H1 (cell line): ENCODE measurements at places on chromosomes 6 and 20. TPM values are rescaled to one million over a fixed set of nuclear protein-coding genes. Genes with fewer than 3 reads are reported as not detected.

DNA sequence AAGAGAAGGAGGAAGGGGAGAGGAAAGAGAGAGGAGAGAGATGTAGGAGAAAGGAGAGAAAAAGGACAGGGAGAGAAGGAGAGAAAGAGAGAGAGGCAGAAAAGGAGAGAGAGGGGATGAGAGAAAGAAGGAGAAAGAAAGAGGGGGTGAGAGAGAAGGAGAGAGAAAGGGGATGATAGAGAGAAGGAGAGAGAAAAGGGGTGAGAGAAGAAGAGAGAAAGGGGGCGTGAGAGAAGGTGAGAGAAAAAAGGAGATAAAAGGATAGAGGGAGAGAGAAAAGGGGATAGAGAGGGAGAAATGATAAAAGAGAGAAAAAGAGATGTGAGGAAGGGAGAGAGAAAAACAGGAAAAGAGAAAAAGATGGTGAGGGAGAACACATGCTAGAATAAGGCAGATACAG lies 933.4 kb downstream of the KIF16B start:
- DNase-seq, result no peak

DNA sequence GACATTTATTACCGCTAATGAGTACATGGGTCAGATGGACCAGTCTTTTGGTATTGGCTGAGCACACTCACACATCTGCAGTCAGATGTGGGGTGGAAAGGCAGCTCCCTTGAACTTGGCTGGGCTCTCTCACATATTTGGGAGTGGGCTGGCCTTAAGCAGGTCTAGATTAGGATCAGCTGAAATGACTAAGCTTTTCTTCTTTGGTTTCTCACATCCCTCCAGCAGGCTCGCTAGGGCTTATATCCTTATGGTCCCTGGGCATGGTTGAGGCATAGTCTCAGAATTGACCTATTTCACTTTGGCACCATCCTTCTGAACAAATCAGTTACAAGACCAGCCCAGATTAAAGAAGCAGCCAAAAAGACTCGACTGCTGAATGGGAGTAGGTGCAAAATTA lies 14.4 kb upstream of the PLCB1 start:
- DNase-seq, result no peak

DNA sequence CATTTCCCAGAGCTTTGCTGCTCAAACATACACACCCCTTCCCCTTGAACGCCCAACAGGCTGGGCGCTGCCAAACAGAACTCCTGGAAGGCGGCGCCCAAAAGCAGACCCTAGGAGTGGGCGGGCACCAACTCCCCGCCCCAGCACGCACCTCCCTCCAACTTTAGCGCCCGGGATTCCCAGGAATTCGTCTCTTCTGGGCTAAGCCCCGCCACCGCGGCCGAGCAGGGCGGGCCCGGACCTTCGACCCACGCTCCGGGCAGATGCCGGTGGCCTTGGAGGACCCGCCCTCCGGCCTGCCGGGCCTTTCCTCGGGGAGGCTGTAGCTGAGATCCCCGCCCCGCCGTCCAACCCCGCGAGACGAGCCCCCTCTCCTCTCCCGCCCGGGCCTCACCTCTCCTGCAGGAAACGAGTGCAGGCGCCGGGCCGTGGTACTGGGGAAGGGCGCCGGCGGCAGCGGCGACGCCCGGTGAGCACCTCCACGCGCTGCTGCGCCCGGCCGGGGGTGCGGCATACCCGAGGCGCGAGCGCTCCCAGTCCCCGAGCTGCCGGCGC lies 659 bp downstream of the MCUR1 start:
- peak; percentile 59 for DNase-seq

Gene TXNDC5
- 169 and 172 TPM in 2 replicates for total RNA-seq

GRCh38 chr6:22053391-22053997 lies 243.3 kb downstream of the PRL start:
- no peak for DNase-seq

GRCh38 chr6:74447013-74447412 lies 751.0 kb downstream of the CD109 start:
- no peak for DNase-seq

Gene PTGIS
- 35.5 and 40.2 TPM in 2 replicates for total RNA-seq

DNA sequence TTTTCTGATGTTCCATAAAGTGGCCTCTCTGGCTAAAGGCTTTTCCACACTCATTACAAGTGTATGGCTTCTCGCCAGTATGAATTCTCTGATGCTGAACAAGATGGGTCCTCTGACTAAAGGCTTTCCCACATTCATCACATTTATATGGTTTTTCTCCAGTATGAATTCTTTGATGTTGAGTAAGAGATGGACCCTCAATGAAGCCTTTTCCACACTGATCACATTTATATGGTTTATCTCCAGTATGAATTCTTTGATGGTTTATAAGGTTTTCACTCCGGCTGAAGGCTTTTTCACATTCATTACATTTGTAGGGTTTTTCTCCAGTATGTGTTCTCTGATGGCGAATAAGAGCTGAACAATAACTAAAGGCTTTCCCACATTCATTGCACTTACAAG lies 20.4 kb downstream of the ZNF184 start:
- no peak for DNase-seq

Gene NOX3
- not detected in 2 replicates for total RNA-seq

- no peak for DNase-seq
Observed at GRCh38 chr6:139877828-139878405, 503.5 kb upstream of the CITED2 start.

DNA sequence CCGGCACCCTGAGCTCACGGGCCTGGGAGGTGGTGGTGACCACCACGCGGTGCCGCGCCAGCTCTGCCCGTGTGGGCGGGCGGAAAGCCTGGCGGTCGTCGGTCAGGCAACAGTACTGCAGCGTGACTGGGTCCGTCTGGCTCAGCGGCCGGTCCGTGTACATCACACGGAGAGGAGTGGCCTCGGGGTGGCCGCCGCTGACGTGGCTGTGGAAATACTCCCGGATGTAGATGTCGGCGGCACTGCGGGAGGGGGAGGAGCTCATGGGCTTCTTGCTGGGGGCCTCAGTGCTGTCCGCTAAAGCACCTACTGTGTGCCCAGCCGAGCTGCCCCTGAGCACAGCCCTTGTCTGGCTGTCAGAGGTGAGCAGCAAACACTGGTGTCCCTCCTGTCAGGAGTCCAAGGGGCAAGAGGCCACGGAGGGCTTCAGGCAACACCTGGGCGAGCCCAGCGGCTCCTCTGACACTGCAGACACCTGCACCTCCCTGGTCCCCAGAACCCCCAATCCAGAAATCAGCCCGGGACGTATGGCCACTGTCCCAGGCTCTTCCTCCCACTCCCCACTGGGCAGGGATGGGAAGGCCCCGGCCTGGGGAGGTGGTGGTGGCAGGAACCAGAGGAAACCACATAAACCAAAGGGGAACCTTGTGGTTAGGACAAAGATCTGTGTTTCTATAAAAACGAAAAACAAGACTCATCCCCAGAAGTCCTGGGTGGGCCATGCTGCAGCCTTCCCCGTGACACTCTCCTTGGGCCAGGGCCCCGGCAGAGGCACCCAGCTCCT lies 6.5 kb downstream of the HELZ2 start:
- DNase-seq, result no peak

Gene SYTL3
- total RNA-seq, result 0.42 and 0.99 TPM in 2 replicates

DNA sequence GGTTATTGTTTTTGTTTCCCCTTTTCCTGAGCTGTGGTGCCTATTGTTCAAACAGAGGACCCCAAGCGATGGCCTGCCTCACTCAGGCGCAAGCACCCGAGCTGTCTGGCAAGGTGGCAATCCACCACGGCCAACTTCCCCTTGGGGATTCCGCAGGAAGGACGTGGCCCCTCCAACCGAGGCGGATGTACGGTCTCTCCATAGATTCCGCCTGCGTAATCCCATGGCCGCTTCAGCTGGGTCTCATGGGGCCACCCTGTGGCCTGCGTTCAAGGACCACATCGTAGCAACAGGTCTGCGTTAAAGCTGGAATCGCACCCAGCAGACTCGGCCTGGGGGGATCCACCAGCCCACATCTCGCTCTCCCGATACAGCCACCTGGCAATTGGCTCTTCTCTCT lies 79.9 kb downstream of the CEBPB start:
- no peak for DNase-seq

DNA sequence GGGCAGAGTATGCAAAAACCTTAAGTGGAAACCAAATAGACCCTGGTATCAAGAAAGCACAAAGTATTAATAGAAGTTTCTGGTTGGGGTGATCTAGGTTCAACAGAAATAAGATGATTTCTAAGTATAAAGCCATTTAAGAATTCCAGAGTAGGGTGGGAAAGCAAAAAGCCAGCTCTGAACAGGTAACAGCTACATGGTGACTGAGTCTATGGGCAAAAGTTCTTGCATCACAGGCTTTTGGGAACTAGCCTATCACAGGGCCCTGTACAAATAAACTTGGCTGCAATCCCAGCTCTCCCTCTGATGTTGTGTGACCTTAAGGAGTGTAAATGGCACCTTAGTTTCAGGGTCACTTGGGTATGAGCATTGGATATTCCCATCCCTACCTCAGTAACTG lies 5.5 kb downstream of the TCF19 start:
- no peak for DNase-seq

- DNase-seq, result no peak
Observed at GRCh38 chr6:170201361-170201760, 89.5 kb downstream of the DLL1 start.

Gene SMPDL3A
- total RNA-seq, result 2.6 and 3.5 TPM in 2 replicates

Gene CFAP206
- total RNA-seq, result not detected in 2 replicates

DNA sequence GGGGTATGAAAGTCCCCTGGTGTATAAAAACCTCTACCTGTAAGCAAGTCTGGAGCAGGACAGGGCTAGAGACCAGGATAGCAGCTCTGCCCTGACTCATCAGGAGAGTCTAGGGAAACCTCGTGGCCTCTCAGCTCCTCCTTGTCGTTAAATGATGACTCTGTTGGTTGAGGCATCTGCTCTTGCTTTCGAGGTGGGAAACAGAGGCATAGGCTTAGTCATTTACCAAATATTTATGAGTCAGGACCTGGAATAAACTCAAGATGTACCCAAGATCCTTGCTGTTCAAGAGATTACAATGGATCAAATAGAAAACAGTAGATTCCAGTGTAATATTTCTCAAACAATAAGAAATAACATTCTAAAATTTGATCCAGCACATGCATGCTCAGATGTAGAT lies 5.5 kb downstream of the MANBAL start:
- DNase-seq, result no peak

- no peak for DNase-seq
Observed at GRCh38 chr6:39938773-39939654, 4.8 kb upstream of the MOCS1 start.

Gene LY6G6F
- not detected in 2 replicates for total RNA-seq

Gene MANEA
- 8.4 and 10.4 TPM in 2 replicates for total RNA-seq

Gene OXT
- not detected in 2 replicates for total RNA-seq

GRCh38 chr6:39521958-39522357 lies 199.5 kb upstream of the KCNK16 start:
- DNase-seq, result no peak

Gene ENPP1
- total RNA-seq, result 32.5 and 39.1 TPM in 2 replicates

- DNase-seq, result no peak
Observed at GRCh38 chr6:251920-252319, 40.4 kb upstream of the DUSP22 start.

DNA sequence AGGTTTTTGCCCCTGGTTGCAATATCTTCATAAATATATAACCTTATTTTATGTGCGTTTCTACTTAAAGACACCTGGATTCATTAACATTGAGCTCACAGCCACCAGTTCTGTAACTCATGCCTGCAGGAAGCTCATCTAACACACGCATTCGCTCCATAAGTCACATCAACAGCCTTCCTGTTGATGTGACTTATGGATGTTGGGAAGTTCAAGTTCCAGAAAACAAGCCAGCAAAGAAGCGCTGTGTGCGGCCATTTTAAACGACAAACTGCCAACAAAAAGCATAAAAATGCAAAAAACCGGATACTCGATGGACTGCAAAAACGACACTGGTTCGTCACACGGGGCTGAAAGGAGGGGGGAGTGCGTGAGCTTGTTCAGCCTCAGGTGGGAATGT lies 77.9 kb upstream of the NFATC2 start:
- DNase-seq, result no peak

- DNase-seq, result peak; percentile 76
Observed at GRCh38 chr20:40251284-40251932, 437.6 kb downstream of the MAFB start.

Gene PLA2G7
- 1.5 and 1.9 TPM in 2 replicates for total RNA-seq

Gene CAPN11
- 0.97 and 1.2 TPM in 2 replicates for total RNA-seq

- DNase-seq, result no peak
Observed at GRCh38 chr6:161722394-161722793, 448.5 kb upstream of the AGPAT4 start.

GRCh38 chr6:1609648-1610496 lies at the start of gene FOXC1:
FOXC1 (plus strand) TSS chr6:1609915; CDS start chr6:1610446, 531 bp downstream.
- no peak for DNase-seq

DNA sequence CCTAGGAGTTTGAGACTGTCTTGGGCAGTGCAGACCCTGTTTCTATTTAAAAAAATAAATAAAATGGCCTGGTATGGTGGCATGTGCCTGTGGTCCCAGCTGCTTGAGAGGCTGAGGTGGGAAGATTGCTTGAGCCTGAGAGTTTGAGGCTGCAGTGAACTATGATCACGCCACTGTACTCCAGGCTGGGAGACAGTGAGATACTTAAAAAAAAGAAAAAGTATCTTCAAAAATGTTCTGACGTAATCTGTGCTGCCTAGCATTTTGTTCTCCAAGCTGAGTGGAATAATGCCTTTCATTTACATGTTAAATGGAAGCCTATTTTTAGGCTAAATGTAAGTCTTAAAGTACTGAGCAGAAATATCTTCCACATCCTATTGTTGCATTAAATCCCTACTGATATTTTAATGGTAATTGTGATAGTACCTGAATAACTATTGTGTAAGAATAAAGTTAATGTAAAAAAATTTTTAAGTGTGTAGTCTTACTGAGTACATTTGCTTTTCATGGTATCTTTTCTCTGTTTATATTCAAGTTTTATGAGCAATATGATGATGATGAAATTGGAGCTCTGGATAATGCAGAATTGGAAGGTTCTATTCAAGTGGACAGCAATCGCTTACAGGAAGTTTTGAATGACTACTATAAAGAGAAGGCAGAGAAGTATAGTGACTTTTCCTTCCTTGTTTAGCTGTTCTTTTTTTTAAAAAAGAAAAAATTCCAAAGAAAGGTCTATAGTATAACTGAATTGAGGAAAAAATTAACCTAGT lies 4.2 kb upstream of the ZC2HC1B start:
- no peak for DNase-seq

DNA sequence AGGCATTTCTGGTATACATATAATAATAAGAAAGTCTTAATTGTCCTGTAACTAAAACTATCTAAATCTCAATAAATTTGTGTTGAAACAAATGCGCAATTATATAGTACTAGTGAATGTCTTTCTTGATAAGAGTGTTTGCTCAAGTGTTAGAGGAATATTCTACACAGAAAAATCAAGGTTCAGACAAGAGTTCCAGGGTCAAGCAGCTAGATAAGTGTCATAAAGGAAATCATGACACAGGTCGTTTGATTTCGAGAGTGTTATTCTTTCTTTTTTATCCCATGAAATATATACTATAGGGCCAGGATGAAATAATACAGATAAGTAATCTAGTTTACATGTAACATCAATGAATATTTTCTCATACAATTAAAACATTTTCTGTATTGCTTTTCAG lies 366.1 kb downstream of the UTRN start:
- no peak for DNase-seq
